Anterior cingulate cortex (tissue), 58 donors: ENCODE measurements at places on chromosomes 16 and 17.

DNA sequence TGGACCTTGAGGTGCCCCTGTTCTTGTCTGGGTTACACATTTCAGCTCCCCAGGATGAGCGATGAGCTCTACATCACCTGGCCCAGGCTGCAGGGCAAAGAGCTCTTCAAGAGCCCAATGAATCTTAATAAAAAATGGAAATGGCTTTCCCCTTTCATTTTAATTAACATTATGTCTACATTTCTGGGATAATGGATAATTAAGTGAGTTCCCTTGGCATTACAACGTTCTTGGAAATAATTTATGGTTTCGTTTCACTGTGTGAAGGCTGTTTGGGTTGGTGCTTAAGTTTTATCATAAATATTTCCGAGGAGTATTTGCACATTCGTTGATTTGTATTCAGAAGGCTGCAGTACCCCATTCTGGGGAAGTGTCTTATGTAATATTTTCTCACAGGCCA, 678.3 kb upstream of the EEF2KMT start:
- no peak for DNase-seq

- no peak for DNase-seq
Measured at GRCh38 chr16:10252155-10252554, 69.9 kb upstream of the GRIN2A start.

DNA sequence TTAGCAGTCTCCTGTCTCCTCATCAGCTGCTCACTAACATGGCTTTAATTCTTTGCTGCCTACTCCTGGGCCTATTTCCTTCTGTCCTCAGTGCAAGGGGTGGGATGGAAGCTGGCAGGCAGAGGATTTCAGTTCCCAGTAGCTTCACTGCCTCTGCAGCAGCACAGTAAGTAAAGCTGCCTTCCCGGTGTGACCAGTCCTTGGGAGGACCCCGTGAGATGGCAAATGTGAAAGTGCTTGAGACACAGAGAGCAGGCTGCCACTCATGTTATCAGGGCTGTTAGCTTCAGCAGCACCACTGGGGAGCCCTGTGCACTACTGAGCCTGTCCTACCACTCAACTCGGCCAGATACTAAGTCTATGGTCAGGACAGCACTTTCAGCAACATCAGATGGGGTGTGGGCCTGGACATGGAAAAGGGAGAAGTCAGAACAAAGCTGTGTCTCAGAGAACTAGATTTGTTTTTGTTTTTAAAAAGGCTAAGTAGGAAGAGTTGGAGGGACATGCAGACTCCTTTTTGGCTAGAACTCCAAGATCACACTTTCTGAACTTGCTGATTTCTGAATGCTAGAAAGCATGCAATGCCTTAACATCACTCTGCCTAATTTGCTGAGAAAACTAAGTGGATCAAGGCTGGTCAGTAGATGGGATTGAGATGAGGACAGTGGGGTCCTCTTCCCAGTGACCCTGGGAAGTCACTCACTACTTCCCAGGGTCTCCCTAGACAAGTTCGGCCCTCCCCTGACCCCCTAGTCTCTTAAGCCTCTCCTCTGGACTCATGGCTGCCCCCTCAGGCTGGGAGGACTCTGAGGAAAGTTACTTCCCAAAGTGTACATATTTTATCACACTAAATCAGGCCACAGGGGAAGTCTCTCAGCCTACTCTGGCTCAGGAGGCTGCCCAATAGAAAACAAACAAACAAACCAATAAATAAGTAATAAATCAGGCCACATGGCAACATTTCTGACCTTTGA, 1.1 kb downstream of the ACSF2 start:
- no peak for DNase-seq

GRCh38 chr17:62085511-62086408, 20.7 kb upstream of the MED13 start:
- no peak for DNase-seq

DNA sequence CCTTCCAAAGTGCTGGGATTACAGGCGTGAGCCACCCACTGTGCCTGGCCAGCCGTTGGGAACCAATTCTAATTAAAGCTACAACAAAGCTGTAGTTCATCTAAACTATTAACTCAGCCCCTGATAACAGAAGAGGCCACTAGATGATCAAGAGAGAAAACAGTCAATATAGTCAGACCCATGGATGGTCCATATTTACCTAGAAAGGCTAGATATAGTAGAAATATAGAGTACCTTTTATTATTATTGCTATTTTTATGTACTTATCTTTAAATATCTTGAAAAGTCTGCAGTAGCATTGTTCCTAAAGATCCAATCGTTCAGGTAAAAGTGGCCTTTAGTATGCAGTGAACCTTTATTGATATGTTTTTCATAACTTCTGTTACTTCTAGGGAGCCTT, 43.2 kb downstream of the RNF213 start:
- no peak for DNase-seq

DNA sequence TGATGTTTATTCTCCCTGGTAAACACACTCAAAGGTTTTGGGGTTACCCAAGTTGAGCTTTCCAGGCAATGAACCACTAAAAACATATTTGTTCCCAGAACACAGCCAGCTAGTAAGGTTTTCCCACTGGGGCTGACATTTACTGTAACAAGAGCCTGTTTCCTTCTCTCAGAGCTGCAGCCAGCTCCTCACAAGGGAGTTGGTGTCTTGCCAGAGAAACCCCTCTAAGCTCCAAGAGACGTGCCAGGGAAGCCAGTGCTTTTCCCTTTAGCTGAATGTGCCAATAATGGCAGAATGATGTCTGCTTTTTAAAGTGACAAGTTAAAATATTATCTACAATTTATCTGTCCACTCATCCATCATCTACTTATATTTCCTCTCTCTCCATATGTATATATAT, 170.8 kb upstream of the RBFOX1 start:
- no peak for DNase-seq

- no peak for DNase-seq
Measured at GRCh38 chr16:27819356-27819755, 244.2 kb downstream of the GSG1L start.

DNA sequence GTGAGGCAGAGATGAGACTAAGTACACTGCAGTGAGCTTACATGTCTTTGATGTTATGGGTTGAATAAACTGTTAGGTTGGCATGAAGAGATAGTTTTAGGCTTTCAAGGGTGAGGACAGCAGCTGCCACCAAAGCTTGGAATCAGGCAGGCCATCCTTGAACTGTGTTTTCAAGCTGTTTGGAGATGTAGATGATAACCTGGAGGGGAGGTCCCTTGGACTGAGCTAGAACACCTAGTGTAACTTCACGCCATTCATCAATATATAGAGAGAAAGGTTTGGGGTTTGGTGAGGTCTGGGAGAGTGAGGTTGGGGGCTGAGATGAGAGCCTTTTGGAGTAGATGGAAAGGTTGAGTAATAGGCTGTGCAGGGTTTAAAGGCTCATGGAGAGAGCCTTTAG, 2447.0 kb downstream of the TP53TG3F start:
- DNase-seq, result no peak

GRCh38 chr16:60788631-60789030, 1247.6 kb downstream of the CDH8 start:
- DNase-seq, result no peak

DNA sequence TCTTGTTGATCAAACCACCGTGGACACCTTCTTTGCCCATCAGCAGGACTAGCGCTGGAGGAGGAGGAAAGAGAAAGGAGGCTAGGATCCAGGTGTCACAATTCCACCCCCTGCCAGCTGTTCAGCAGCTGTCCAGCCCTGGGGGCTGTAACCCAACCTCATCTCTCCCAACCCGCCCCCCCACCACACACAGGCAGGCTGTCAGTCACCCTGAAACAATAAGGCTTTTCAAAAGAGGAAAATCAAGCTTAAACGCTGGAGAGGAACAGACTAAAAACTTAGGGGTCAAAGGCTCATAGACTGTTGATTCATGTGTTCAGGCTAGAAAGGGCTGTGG, 2.4 kb downstream of the PFN1 start:
- DNase-seq, result no peak

GRCh38 chr16:83473926-83474650, 333.7 kb upstream of the HSBP1 start:
- DNase-seq, result no peak

DNA sequence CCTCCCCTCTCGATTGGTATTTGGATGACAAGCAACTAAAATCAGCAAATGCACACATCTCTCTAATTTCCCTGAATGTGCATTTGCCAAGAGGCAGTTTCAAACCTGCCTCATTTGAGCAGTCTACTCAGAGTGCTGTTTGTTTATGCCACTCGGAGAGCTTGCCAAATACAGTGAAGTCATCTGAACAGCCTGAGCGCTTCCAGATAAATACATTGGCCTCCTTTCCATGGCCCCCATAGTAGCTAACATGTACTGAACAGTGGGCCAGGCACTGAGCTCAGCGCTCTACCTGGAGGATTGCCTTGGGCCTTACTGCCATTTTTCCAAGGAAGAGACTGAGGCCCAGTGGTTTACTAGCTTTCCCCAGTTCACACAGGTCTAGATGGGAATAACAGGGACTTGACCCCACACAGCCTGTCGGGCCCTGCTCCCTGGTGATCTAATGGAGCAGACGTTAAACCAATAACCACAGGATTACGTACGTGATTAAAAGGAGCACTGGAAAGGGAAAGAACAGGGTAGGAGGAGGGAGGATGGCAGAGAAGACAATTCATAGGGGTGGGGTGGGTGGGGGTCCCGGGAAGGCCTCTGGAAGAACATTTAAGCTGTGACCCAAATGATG, 18.7 kb upstream of the ANKRD40CL start:
- peak; percentile 52 for DNase-seq

- no peak for DNase-seq
Measured at GRCh38 chr16:73058221-73058615, 10.3 kb upstream of the ZFHX3 start.

- DNase-seq, result peak; percentile 72
Measured at GRCh38 chr17:41666708-41667279, 21.9 kb upstream of the EIF1 start.

DNA sequence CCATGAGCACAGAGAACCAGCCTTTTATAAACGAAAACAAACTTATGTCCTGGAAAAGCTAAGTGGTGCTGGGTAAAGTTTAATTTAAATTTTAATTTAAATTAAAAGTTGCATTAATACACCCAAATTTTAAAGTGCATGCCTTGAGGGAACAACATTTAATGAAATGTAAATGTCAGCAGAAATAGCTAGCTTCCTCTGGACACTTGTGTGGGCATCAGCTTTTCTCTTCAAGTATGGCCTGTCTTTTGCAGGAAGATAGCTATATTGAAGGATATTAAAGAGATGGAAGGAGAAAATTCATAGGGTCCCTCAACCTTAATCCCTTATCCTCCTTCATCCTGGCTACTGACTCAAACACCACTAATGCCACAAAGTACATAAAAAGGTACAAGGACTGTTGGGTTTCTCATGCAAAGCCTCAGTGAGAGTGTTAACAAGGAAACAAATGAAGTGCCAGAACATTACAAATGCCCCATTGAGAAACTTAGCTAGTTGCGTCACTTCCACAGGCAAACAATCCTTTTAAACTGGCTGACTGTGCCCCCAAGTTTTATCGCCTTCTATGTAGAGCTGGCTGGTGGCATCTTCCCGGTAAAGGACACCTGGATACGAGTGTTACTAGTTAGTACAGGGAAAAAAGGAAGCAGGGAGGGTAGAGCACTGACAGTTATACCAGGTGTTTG, 14.1 kb downstream of the PHF12 start:
- no peak for DNase-seq

GRCh38 chr17:75764711-75765421, at the start of gene GALK1:
Gene GALK1 (minus strand): TSS chr17:75765192. CDS start chr17:75765136, 56 bp downstream.
- peak; percentile 49 for DNase-seq

DNA sequence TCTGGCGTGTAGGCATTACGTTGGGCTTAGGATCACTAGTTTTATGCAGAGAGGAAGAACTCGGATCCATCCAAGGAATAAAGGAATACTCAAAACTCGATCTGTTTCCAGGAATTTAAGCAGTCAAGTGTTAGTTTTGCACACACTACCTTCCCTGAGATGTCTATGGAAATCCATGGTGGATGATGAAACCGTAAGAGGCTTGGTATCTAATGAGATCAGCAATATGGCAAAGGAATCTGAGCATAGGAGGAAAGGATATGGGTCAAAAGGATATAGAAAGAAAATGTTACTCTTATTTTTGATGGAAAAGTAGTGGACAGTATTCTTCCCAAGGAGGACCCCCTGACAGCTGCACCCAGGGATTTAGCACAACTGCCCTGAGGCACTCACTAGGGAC, 59.6 kb downstream of the SMG6 start:
- DNase-seq, result no peak

DNA sequence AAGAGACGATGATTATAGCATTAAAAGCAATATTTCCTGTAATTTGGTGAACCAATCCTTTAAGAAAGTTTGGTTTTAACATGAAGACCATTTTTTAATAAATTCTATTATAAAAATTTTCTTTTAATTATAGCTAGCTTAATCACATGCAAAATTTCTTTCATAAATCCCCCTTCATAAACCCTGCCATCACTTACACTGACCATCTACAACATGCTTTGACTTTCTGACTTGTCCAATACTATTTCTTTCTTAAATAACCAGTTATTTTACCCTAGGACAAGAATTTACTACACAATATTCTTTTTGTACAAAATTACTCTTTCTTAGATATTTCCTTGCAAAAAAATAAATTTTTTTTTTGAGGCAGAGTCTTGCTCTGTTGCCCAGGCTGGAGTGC, 1334.8 kb downstream of the CDH11 start:
- no peak for DNase-seq

GRCh38 chr17:29766796-29767327, 144.2 kb upstream of the CORO6 start:
- DNase-seq, result no peak

- no peak for DNase-seq
Measured at GRCh38 chr16:1426734-1427471, 4.0 kb upstream of the PERCC1 start.

DNA sequence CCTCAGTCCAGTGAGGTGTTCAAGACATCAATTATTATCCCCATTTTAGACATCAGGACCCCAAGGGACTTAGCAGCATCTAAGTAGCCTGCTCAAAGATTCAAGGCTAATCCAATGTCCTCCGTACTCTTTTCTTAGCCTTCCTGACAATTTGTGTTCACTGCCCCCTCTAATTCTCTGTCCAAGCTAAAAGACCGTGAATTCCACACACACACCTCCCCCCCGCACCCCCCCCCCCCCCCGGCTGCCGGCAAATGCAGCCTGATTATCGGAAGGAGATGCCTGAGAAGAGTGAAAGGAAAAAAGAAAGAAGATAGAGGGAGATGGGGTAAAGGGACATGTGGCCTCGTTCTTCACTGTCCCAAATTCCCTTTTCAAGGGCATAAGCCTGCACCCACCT, 58.1 kb upstream of the NLK start:
- no peak for DNase-seq

DNA sequence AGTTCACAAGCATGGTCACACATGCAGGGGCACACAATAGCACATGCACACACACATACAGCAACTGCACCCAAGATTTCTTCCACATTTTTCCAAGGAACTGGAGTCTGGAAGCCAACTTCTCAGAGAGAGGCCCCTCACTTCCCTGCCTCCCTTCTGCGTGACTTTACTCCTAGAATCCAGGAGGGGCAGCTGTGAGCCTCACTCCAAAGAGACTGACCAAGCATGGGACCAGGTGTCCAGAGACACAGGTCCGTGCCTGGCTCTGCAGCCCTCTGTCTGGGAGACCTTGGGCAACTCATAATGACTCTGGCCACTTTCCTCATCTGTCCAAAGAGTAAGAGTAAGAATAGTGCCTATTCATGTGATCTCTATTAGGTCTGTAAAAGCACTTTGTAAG, 104.7 kb upstream of the TMEM132E start:
- DNase-seq, result no peak

- no peak for DNase-seq
Measured at GRCh38 chr16:67964477-67965131, 3.8 kb downstream of the SLC12A4 start.
